ENCODE measurements at places on chromosomes 5 and 9.

DNA sequence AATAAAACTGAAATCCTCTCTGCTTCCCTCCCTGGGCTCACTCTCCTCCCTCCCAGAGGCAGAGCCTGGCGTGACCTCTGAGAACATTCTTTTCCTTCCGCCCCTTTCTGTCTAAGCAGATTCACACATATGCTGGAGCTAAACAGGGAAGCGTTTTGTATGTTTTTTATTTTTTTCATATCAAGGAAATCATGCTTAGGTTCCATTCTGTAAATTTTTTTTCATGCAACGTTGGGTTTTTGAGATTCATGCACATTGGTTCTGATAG is 20.2 kb upstream of the BARHL1 start:
- DNase-seq = no peak

GRCh38 chr5:127567026-127567768 is 49.8 kb downstream of the PRRC1 start:
- DNase-seq = no peak

DNA sequence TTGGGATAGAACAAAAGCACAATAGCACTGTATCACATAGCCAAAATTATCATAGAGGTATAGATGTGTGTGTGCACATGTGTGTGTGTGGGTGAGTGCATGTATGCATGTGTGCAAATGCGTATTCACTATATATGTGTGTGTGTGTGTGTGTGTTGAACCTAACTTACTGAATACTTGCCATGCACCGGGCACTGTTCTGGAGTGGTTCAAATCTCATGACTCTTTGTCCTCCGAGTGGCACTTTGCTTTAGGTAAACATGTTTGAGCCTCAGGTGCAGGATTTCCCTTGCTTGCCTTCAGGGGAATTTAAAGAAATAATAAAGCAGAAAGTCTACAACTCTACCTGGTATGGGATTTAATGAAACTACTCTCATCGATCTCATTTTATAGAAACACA is 183.5 kb upstream of the GDNF start:
- no peak for DNase-seq

DNA sequence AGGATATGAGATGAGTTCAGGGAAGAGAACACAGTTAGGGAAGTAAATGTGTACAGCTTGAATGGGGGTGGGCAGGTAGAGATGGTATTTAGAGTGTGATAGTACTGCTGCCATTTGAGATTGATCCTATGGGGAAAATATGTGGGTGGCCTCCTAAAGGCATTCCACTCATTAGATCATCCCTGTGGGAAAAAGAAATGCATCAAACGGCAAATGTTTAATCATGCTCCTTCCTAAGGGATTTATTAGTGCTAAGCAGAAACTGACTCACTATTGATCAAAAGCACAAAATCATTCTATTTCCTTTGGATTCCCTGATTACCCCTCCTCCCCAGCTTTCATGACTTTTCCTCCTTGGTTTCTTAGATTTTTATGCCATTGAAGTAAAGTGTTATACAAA is 36.4 kb upstream of the SMC5 start:
- peak; percentile 42 for DNase-seq

DNA sequence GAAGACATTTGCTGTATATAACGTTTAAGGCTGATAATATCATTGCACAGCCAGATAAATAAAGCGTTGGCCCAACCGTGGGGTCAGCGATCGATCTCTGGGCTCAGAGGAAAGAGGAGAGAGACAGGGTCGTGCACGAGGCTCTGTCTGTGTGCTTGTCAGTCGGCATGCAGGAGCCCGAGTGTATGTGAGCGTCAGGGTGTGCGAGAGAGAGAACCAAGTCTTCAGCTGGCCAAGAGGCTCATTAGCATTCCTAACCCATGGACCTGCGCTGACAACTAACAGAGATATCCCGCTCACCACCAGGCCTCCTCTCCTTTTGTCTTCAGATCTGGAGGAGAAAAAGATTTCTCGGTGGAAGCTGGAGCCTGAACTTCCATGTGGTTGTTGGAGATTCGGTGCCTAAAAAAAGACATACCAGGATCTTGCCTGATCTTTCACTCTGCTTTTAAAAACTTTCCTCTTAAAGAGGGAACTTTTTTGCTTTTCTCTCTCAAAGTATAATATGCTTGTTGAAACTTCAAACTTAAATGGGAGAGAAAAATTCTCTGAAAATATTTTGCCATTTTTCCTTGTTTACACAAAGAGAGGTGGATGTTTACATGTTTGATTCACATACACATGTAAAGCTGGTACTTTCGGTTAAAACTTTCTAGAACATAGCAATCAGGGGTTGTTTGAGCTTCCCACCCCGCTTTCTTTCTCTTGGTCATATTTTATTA is 16.5 kb downstream of the NR2F1 start:
- DNase-seq = no peak

GRCh38 chr5:176902911-176903664 is 3.9 kb upstream of the HK3 start:
- DNase-seq = no peak

GRCh38 chr5:102865171-102865509 is 110.0 kb downstream of the PAM start:
- DNase-seq = peak; percentile 40

- no peak for DNase-seq
Measured at GRCh38 chr5:112329419-112330090, 89.5 kb downstream of the EPB41L4A start.

DNA sequence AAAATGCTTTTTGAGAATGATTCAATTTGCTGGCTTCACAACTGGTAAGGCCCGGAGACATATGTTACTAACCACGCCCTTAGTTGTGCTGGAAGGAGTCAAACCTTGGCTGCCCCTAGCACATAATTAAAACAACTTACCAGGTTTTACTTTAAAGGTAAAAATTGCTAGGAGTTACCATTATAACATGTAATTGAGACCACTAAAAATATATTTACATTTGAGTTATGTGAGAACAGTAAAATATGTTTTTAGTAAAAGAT is 435.6 kb upstream of the CDH9 start:
- DNase-seq = no peak

DNA sequence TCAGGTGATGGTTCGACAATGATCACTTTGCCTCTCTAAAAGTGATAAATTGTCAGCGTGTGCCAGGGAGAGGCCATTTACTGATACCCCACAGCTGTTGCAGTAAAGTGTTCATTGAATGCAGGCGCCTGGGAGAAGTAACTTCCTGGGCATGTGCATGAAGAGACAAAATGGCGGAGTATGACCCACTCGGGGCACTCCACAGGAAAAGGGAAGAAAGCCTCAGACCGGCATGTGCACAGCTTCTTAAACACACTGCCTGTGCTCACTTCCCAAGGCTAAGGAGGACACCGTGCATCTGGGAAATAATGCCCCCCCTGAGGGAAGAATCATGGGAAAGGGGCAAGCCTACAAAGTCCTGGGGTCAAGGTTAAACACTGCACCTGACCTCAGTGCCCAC is 329.5 kb downstream of the ICE1 start:
- DNase-seq = no peak

- no peak for DNase-seq
Measured at GRCh38 chr9:65411336-65411735, 126.3 kb upstream of the FOXD4L5 start.

- DNase-seq = no peak
Measured at GRCh38 chr9:36093384-36093783, 43.1 kb upstream of the GLIPR2 start.

DNA sequence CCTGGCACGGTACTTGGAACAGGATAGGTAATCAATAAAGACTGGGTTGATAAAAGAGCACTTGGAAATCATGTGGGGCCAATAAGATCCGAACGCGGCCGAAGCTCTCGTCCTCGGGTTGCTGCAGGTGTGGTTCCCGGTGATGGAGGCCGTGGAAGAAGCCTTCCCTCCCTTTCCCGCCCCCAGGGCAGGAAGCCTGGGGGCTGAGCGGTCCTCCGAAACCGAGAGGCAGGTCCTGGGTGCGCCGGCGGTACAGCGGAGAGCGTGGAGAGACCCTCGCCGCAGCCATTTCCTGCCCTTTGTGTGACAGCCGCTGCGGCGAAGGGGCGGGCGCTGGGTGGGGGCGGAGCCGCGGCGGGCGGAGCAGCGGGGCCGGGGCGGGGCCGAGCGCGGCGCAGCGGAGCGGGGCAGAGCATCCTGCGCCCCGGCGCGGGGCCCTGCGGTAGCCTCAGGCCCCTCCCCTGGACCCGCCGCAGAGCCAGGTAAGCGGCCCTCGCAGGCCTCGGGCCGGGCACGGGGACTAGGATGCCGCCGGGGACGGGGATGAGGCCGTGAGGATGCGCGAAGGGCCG is at the start of gene CYFIP2:
Gene CYFIP2 (plus strand): TSS at position 410 of the 572 bp plus-strand sequence. CDS start 19,239 bp downstream, outside the sequence.
- DNase-seq = peak; percentile 37

DNA sequence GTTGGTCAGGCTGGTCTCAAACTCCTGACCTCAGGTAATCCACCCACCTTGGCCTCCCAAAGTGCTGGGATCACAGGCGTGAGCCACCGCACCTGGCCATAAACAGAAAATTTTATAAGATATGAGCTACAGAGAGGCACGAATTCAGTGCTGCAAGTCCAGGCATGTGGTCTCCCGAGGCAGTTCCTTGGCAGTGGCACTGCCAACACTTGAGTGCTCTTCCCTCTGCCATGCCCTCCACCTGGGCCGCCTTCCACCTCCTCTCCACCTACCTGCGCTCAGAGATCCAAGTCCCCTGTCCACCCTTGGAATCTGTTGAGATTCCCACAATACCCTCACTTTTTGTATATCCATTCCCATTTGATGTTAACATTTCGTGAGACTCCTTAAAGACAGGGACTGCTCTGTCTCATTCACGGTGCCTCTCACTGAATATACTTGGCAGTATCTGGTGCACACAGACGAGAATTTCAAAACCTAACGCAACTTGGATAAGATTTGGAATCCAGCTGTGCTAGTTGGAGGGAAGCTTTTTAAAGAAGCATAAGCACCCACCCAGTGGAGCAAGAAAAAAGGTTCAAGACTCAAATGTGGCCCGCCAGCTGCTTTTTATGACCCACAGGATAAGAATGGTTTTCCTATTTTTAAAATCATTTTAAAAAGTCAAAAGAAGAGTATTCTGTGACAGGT is 68.3 kb downstream of the DCP2 start:
- no peak for DNase-seq

- no peak for DNase-seq
Measured at GRCh38 chr9:75235632-75236031, 147.3 kb downstream of the OSTF1 start.

GRCh38 chr9:18759827-18760226 is 273.2 kb downstream of the SAXO1 start:
- DNase-seq = no peak

- DNase-seq = no peak
Measured at GRCh38 chr5:77180167-77181081, 30.1 kb upstream of the PDE8B start.

GRCh38 chr9:113932906-113933584 is 56.9 kb downstream of the ZNF618 start:
- DNase-seq = no peak

DNA sequence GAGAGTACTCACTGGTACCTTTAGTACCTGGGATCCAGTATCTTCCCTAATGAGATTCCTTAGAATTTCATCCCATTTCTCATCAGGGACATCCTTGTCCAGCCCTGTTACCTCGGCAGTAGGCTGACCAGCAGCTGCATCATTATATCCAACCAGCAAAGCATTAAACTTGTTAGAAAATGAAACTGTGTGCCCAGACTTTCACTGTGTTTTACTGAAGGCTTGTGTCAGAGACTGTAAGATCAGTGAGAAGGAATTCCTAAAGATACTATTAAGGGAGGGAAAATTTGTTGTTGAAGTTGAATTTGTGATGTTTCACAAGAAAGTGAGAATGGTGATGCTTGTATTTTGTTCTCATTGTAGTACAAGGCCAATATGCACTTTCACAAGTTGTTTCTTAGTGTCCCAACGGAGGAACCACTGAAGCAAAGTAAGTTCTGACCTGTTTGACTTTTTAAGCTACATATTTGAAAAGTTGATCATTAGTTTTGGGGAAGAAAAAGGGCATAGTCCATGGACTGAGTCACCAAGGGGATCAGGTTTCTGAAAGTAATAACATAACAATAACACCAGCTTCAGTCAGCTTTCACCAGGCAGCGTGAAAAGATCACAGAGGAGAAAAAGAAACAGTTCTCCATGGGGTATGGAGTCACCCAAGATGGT is 48.8 kb downstream of the GRAMD2B start:
- DNase-seq = peak; percentile 79

DNA sequence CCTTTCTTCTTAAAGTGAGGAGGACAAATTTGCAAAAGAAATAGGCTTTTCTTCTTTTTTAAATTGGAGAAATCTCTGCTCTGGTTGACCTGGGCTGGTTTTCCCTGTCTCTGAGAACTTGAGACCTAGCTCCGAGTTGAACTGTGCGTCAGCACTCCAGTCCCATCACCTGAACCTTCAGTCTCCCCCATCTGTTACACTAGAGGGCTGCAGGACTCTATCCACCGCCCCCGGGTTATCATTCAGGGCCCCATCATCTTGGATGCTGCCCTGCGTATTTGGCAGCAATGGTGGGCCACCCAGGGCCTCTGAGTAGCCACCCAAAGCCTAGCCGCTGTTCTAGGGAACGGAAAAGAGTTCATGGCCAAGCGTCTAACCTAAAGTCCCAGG is 2.5 kb downstream of the FOXE1 start:
- DNase-seq = no peak

DNA sequence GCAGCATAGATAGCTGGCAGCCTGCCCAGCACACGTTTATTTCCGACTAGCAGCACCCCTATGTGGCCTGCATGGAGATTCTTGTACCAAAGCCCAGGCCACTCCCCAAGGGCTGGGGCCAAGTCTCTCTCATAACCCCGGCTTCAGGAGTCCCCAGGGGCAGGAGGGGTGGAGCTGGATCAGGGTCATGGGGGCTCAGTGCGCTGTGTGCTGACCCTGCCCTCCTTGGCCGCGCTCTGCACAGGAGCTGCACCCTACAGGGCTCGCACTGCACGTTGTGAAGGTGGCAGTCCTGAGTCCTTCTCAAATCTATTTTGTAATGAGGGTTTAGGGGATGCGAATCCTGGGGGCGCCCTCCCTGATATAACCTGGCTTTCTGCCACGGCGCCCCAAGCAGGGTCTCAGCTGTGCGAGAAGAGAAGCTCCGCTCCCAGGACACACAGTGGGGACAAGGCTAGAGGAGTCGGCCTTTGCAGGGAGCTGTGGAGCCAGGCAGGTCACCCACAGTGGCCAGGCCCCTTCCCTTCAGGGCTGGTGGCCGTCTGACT is 28.6 kb downstream of the NKD2 start:
- no peak for DNase-seq

DNA sequence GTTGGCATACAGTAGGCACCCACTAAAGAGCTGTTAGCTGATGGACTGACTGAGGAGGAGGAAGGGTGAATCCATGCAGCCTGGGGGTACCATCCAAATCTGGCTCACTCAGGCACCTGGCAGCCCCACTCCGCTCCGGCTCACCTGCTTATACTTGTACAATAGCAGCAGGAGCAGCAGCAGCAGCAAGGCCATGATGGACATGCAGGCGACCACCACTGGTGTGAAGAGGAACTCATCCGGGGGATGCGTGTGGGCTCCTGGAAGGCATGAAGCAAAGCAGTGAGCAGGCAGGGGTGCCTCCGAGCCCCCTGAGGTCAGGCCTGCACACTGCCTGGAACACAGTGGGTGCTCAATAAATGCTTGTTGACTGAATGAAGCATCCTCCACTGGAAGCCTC is 18.3 kb downstream of the CSF1R start:
- DNase-seq = no peak
